ENCODE measurements at places on chromosomes 6 and 20.

GRCh38 chr6:26459023-26459810 lies 1.5 kb downstream of the BTN2A1 start:
- no peak for DNase-seq

DNA sequence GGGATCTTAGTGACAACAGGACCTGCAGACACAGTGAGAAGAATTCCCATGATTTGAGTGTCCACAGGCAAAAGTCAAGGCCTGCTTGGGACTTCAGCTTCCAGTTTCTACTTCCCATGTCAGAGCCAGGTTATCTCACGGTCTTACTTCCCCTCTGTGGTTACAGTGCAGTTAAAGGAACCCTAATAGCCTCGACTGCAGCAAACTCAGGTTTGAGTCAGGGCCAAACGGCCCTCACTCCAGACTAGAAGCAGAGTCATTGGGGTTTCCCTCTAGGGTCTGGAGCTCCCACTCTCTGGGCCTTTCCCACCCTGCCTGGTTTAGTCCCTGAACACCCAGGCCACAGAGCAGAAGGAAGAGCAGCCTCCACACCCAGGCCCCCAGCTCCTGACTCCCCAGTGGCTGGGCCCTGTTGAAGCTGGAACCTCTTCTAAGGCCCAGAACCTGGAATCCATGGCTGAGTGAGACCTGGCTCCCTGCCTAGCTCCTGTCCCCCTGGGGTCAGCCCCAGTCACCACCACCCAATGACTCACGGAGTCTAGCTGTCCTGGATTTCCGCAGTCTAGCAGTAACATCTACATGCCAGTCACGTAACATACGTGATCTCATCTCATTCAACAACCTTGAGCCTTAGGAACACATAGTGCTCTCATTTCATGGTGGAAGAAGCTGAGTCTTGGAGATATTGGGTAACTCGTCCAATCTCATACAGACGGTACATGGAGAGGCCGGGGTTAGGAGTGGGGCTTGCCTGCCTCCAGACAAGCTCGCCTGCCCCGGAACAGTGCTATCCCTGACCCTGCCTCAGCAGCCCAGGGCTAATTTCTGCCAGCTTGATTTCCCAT lies 9.2 kb upstream of the GHRH start:
- DNase-seq: no peak

GRCh38 chr6:110265273-110265672 lies 85.0 kb downstream of the CDC40 start:
- DNase-seq: no peak

- no peak for DNase-seq
Observed at GRCh38 chr6:113750151-113750855, 106.8 kb upstream of the MARCKS start.

DNA sequence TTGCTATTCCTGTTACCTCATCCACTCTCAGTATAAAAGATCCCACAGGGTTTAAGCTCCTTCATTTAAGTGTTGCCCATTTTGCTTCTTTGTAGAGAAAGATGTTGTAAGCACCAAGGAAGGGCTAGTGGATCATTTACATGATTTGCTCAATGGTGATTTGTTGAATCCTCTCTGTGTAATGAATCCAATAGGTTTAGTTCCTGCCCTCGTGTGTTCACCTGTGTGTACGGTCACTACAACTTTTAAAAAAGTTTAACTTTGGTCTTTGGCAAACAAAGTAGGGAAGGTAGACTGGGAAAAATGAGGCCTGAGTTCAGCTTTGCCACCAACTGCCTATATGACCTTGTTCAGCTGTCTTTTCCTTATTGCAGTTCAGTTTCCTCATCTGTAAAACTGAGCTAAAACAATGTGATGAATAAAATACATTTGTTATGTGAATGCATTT lies 51.5 kb downstream of the DHX35 start:
- no peak for DNase-seq

GRCh38 chr6:155352811-155353210 lies 38.5 kb upstream of the TFB1M start:
- DNase-seq: no peak

DNA sequence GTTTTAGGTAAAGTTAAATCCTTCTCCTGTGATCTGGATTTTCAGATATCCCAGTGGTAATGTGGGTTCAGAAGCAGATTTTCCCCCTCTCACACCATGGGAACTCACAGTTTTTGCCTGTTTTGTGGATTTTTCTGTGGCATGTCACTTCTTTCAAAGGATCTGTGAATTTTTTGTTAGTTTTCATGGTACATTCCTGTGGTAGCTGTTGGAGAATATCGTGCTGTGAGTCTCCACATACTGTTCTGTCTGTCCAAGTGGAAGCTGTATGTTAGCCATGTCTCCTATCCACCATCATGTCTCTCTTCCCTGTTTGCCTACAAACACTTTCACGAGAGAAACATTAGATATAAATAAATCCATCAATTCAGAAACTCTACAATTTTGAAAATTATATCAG lies 378.7 kb upstream of the ADGRB3 start:
- DNase-seq: no peak

- DNase-seq: no peak
Observed at GRCh38 chr20:31837896-31838397, 7.5 kb downstream of the FOXS1 start.

DNA sequence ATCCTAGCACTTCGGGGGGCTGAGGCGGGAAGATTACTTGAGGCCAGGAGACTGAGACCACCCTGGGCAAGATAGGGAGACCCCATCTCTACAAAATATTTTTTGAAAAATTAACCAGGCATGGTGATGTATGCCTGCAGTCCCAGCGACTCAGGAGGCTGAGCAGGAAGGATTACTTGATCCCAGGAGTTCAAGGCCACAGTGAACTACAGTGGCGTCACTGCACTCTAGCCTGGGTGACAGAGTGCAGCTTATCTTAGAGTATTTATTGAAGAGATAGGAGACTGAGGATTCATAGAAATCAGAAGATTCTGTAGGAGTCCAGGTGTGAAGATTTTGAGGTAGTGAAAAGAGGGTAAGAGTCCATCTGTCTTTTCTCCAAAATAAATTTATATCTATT lies 45.0 kb downstream of the SLC17A5 start:
- no peak for DNase-seq

- no peak for DNase-seq
Observed at GRCh38 chr20:46076806-46077205, 13.0 kb downstream of the NCOA5 start.

- DNase-seq: no peak
Observed at GRCh38 chr6:44051515-44051914, 75.7 kb downstream of the MRPL14 start.

DNA sequence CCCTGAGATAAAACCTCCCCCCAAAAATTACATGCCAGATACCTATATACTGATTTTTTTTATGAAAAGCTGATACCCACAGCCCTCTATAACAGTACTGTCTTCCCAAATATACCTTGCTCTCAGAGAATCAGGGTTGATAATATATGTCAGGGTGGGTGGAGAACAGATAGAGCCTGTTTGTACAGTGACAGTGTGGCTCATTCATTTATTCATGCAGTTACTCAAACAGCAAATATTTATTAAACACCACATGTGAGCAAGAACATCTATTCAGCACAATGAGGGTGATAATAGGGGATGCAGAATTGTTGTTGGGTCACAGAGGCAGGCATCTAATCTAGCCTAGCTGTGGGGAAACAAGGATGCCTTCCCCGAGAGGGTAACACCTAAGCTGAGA lies 334.2 kb downstream of the MAFB start:
- no peak for DNase-seq

GRCh38 chr6:89729818-89730217 lies 89.8 kb downstream of the MDN1 start:
- DNase-seq: no peak

GRCh38 chr6:11270030-11271027 lies 37.9 kb upstream of the NEDD9 start:
- no peak for DNase-seq

- DNase-seq: no peak
Observed at GRCh38 chr6:152380993-152381898, 255.9 kb downstream of the SYNE1 start.

GRCh38 chr6:83838727-83839126 lies 14.4 kb upstream of the RIPPLY2 start:
- DNase-seq: no peak

GRCh38 chr6:107103082-107103481 lies 12.2 kb downstream of the BEND3 start:
- DNase-seq: no peak

DNA sequence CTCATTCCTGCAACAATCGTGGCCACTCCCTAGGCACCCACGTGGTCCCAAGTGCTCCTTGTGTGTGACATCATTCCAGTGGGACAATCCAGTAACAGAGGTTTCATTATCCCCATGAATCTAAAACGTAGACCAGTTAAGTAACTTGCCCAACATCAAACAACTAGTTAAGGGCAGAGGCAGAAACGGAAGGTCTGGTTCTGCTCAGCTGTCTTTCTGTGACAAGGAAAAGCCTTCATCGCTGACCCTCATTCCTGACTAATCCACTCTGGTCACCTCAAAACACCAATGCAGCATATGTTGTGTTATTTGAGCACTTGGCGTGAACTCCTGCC lies 261.4 kb upstream of the JARID2 start:
- no peak for DNase-seq

- peak; percentile 14 for DNase-seq
Observed at GRCh38 chr6:166307082-166308032, 835 bp downstream of the PRR18 start.

DNA sequence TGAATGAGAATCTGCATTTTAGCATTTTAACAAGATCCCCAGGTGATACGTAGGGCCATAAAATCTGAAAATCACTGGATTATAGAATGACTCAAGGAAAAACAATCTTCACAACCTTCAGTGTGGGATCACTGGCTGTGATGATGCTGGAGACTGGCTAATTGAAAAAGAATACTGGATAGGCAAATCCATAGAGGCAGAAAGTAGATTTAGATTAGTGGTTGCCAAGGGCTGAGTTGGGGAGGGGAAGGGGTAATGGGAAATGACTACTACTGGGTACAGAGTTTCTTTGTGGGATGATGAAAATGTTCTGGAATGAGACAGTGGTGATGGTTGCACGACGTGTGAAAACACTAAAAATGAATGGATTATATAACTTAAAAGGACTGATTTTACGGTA lies 84.1 kb downstream of the CDK19 start:
- DNase-seq: no peak

DNA sequence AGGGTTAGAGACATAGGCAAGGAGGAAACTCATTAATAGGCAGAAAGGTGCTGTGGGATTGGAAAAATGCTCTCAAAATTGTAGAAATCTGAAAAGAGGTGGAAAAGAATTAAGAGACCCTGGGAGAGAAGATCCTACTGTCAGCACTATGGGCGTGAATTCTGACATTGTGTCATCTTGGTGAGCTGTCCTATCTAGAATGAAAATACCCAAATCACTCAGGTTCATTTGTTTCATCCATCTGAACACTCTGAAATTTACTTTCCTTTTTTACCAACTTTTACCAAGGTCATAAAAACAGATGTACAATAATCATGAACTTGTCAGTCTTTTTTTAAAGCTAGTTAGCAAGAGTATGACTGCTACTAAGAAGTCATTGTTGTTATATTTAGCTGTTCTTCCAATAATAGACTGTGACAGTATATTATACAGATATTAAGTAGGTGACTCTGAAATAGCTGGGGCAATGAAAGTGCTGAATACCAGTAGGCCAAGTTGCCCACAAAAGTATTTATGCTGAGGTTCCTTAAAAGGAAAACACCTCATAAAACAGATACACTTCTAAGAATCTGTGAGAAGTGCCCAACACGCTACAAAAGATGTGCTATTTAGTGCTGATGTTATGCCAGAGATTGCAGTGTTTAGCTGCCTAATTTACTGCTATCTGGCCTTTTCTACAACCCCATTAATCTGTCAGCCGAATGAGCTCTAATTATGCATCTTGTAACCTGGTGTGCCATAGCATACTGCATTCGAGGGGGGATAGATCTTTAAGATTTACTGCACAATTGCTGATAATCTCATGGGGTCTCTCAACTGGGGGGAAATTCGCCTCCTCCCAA lies 217.5 kb upstream of the SUPT3H start:
- no peak for DNase-seq

DNA sequence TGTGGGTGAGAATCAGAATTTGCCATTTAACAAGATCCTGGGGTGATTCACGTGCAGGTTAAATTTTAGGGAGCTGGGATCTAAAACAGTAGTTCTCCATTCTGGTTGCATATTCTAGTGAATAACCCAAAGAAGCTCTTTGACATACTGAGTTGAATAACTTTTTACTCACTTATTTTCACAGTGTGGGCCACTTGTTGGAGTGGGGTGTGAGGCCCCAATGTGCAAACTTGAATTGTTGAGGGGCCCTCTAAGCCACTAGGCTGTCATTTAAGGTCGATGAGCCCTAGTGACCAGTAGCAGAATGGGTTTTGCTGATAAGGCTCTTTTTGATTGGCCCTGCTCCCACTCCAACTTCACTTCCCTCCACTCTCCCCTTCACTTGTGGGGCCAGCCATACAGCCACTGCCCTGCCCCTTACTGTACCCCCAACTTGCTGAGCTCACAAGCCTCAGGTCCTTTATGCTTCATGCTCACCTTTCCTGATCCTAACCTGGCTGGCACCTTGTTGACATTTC lies 33.6 kb upstream of the RIPOR2 start:
- no peak for DNase-seq

DNA sequence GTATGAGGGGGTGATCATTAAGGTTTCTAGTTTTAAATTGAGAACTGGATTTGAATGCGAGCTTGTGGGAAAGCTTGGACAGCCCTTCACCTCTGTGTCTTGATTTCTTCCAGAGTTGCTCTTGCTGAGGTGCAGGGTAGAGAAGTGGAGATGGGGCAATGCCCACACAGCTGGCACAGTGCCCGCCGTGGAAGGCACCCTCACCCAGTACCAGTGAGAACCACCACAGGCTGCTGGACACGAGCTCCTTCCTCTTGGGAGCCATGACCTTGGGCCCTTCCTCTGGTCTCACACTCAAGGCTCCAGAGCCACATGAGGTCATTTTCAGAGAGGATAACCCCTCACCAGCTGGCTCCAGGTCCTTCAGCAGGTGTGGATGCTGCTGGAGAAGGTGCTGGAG lies 67.3 kb downstream of the DACT2 start:
- no peak for DNase-seq

GRCh38 chr6:26021001-26021349 lies 58.4 kb downstream of the TRIM38 start:
- DNase-seq: peak; percentile 65

DNA sequence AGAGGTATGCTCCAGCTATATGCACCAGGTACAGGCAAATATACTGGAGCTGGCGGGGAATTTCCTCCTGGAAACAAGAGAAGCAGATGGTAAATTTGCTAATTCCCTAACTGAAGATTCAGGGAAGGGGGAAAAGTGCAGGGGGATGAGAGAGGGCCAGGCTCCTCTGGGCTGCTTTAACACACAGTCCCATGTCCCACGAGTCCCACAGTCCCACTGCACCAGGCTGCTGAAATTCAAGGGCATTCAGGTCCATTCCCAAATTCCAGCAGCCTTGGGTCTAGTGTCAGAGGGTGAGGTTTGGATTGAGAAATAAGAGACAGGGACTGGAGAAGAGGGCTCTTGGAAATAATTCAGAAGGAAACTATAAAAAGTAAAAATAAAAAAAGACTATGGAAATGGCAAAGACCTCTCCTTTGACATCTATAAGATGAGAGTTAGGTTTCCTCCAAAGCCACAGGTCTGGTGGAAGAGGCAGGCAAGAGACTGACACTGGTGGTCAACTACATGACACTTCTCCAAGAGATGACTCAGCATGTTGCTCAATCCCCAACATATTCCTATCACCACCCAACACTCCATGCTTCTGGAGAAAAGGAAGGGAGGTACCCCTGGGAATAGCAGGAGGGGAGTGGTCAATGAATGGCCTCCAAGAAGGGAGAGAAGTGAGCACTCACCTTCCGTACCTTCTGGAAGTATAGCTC lies 69.2 kb downstream of the TRAM2 start:
- no peak for DNase-seq
